NCI-H524 treated with DMSO at 0.1 percent for 48 hours (cell line): ENCODE measurements at places on chromosomes 11 and 22.
A peak's percentile ranks its signal among the peaks of the same experiment; 100 is the strongest.

DNA sequence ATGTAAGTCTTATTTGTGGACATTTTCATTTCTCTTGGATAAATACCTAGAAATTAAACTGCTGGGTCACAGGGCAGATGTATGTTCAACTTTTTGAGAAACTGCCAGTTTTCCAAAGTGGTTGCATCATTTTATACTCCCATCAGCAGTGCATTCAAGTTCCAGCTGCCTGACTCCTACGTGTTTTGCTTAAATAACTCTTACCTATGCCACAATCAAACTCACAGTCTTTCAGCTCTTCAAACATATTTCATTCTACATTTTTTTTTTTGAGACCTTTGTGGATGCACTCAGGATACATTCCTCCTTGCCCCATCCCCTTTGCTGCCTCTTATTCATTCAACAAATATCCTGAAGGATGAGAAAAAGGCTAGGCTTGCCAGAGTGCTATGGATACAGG lies 9.2 kb downstream of the TCF20 start:
- DNase-seq = no peak

DNA sequence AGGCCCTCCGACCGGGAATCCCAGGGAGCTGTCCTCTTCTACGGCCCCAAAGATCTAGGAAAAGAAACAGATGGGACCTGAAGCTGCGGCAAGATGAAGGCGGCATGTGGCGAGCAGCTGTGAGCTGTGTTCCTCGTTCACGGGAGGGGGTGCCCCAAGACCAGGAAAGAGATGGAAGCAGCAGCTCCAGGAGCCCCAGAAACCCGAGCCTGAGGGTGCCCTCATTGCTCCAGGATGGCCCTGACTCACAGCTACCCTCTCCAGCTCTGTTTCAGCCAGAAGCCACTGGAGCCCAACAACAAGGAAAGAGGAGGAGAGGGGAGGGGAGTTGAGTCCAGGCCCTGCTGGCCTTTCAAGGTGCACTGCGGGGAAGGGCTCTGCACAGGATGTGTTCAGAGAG lies 23.7 kb upstream of the NAP1L4 start:
- no peak for DNase-seq

- no peak for DNase-seq
Observed at GRCh38 chr22:19679522-19680101, 34.7 kb upstream of the SEPTIN5 start.

DNA sequence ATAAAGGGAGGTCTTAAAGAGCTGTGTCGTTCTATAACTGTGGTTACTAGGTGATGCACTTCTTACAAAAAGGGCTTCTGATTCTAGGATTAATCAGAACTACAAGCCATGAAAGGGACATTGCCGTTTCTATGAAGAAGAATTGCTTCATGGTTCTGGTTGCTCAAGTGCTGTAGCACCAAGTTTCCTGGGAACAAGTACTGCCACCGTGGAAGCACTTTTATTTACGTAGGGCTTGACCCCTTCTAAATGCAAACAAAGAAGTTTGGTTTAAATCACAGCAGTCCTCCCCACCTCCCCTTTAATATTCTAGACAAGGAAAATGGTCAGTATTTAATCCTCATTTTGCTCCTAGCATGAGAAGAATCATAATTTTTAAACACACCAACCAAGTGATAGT lies 9.8 kb downstream of the YAP1 start:
- no peak for DNase-seq

- peak; percentile 12 for DNase-seq
Observed at GRCh38 chr11:9575260-9576240, 2.1 kb downstream of the WEE1 start.

GRCh38 chr22:36641902-36642640 lies 61.5 kb downstream of the CACNG2 start:
- no peak for DNase-seq

- DNase-seq = no peak
Observed at GRCh38 chr11:9568854-9569587, 4.4 kb upstream of the WEE1 start.

- no peak for DNase-seq
Observed at GRCh38 chr22:41681616-41682015, 7.1 kb downstream of the SNU13 start.

DNA sequence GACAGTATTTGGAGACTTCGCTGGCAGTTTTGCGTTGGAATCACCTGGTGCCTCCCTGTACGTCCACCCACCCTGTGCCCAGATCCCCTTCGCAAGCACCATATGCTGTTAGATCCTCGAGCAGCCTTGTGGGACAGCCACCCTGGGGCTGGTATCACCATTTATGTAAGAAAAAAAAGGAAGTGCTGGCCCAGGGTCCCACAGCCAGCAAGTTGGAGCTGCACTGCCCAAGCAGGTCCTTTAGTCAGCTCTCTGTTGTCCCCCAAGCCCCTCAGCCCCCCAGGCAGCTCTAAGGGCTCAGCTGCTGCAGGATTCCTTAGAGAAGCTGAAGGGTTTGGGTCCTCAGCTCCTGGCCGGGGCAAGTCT lies 80.3 kb downstream of the FBLN1 start:
- no peak for DNase-seq

DNA sequence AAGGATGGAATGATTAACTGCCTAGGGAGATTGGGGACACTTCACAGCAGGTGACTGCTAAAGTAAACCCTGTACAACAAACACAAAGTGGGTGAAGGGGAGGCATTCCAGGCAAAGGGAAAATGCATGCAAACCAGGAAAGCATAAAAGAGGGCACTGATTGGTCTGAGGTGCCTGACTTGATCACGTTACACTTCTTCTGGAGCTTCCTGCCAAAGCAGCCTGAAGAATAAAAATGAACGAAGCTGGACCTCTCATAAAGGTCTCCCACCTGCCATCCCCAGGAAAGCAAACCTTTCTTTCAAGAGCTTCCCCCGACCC lies 46.7 kb upstream of the SCUBE2 start:
- no peak for DNase-seq

- DNase-seq = no peak
Observed at GRCh38 chr11:81892770-81893635, 840.7 kb downstream of the FAM181B start.

GRCh38 chr22:17098379-17098819 lies 13.6 kb downstream of the IL17RA start:
- DNase-seq = no peak

DNA sequence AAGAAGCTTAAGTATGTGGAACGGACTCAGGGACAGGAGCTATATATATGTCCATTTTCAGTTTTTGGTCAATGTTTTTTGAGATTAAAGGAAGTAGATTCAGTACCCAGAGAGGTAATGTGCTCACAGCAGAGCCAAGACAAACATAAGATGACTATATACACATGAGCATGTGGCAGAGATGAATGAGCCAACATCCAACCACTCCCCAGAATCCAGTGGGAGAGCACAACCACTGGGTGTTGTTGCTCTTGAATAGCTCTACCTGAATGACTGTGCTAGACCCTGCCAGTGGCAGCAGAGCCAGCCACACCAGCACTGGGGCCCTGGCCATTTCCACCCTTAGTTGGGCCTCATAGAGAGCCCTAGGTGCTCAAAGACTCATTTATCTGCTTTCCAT lies 10.7 kb upstream of the SYTL2 start:
- DNase-seq = no peak

DNA sequence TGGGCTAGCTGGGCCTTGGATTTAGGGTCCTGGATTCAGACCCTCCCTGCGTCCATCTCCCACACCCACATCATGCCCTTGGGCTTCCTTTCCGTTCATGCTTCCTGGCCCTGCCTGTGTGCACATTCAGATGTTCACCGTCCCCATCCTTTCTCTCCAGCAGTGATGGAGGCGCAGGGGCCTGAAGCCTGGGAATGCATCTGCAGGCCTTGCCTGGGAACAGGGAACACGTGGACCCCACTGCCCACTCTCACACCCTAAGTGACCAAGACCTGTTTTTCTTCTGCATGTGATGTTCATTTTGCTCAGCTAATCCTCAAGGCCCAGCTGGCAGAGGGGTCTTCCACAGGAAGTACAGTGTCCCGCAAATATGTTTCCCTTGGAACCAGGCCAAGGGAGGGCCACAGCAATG lies 91.6 kb upstream of the PARVA start:
- DNase-seq = no peak

GRCh38 chr11:36719358-36720107 lies 121.5 kb upstream of the RAG2 start:
- DNase-seq = no peak

DNA sequence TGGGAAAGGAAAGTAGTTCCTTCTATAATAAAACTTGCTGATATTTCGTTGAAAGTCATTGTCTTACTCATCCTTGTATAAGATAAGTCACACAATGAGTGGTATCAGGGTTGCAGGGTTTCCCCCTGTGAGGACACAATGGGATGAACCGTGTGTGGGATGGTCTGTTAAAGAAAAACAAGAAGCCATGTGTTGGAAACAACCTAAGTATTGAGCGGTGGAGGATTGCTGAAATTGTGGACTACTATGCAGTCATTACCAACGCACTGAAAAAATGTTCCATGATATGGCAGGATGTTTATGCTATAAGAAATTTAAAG lies 28.6 kb downstream of the PTPRJ start:
- DNase-seq = no peak

GRCh38 chr22:23072077-23072910 lies 2.0 kb downstream of the GNAZ start:
- DNase-seq = no peak

DNA sequence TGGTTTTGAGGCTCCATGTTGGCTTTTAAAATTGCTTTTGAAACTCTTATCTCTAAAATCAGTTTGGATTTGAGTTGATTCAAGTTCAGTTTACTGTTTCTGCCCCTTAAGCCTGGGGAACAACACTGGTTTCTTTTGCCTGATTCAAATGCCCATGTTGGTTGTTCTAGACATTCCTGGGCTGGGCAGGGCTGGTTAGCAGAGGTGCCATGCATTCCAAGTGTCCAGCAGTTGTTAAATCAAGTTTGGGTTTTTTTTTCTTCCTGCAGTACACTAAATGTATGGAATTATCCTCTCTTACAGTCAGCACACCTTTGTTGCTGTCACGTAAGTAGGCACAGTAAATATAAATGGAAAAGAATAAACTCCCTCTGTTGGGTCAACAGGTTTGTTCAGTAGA lies 67.2 kb upstream of the MTMR2 start:
- no peak for DNase-seq

DNA sequence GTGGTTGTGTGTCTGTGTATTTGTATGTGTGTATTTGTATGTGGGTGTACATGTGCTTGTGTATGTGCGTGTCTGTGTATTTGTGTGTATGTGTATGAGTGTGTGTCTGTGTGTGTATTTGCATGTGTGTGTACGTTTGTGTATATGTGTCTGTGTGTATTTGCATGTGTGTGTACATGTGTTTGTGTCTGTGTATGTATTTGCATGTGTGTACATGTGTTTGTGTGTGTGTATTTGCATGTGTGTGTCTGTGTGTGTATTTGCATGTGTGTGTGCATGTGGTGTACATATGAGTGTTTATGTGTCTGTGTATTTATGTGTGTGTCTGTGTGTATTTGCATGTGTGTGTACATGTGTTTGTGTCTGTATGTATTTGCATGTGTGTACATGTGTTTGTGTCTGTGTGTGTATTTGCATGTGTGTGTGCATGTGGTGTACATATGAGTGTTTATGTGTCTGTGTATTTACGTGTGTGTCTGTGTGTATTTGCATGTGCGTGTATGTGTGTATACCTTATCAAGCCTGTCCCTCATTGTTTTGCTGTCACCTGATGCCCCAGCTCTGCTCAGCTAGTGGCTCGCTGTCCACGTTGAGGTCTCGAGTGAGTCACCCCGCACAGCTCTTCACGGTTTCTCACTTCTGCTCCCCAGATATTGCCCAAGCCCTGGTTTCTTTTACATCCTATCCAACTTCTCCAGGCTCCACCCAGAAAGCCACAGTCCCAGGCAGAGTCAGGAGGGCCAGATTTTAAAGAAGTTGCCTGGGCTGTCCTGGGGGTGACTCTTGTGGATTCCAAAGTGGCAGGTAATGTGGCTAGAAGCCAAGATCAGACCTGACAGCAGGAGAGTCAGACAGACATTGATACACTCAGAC lies 15.2 kb downstream of the MB start:
- DNase-seq = no peak

DNA sequence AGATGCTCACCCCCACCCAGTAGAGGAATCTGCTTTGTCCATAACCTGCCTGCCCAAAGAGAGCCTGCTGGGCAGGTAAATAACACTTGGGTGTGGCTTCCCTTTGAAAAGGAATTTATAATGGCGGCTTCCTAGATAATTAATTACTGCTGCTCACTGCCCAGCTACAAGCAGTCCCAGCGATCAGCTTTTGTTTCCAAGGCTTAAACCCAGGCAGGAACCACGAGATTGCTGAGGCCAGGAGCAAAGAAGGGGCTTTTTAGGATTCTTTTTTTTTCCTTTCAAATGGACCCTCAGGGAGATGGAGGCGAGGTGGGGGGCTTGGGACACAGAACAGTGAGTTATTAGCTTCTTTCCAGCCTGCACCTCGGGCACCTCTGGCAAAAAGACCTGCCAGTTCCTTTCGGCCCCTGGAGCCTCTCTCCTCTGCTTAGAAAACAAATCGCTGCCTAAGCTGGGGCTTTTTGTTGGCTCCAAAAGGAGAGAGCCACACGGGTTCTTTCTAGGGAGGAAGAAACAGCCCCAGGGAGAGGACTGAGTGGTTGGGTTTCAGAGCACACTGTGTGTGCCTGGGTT lies 107.2 kb downstream of the TSPAN18 start:
- no peak for DNase-seq

DNA sequence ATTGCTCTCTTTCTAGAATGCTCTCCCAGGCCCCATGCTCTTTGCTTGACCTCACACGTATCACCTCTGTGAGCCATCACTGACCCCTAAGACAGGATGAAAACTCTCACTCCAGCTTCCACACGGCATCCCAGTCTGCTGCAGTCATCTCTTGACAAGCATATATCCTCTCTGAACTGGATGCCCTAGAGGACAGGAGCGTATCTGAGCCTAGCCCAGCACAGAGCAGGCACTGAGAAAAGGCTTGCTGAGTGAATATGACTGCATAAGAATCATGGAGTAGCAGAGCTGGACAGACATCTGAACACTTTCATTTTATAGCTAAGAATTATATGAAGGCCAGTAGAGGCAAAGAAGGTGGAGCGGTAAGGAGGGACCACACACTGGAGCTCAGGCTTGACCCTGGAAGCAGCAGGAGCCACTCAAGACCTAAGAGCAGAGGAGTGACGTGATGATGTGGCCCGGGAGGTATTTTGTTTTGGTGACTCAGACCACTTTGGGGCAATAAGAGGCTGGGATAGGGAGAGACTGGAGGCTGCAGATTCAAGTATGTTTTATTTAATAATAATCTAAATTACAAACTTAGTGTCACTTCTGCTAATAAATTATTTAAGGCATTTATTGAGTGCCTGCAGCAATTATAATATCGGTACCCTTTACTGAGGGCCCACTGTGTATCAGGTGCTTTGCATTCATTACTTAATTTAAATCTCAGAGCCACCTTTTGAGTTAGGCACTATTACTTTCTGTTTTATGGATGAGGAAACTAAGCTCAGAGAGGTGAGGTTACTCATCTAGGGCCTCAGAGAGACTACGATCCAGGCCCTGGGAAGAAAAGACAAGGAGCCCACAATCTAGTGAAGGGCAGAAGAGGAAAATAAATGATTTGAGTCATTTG lies 42.6 kb downstream of the MAP6 start:
- DNase-seq = no peak

DNA sequence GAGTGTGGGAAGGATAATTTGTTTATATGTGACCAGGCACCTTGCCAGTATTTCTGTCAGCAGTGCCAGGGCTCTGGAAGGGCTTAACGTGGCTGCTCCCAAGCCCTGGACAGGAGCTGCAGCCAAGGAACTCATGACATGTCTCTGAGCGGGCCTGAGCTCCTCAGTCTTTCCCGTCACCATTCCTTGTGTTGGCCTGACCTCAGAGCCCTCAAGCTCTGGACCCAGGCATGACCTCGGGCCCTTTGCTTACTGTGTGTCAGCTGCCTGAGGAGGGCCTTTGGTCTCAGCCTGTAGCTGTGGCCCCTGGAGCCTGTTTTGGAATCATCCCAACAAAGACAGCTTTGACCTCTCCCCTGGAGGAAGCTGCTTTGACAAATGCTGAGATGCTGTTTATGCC lies 264.1 kb upstream of the PLET1 start:
- no peak for DNase-seq
